ENCODE measurements at places on chromosomes 11 and 22.

- DNase-seq: no peak
Measured at GRCh38 chr11:121479698-121480238, 27.0 kb upstream of the SORL1-AS1 start.

DNA sequence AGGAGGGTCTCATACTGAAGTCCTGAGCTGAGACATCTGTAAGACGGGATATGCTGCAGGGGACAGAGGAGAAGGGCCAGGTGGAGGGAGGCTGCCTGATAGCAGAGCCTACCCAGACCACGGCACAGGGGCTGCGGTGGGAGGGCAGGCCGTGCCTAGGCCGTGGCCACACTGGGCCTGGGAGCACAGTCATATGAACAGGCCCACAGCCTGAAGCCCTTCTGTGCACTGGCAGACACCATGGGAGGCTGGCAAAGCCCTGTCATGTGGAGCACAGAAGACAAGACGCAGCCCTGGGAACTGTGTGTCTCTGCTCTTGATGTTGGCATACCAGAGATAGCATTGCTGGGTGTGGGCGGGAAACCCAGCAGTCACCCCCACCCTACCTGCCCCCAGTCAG lies 3.3 kb downstream of the SPATA19 start:
- no peak for DNase-seq

DNA sequence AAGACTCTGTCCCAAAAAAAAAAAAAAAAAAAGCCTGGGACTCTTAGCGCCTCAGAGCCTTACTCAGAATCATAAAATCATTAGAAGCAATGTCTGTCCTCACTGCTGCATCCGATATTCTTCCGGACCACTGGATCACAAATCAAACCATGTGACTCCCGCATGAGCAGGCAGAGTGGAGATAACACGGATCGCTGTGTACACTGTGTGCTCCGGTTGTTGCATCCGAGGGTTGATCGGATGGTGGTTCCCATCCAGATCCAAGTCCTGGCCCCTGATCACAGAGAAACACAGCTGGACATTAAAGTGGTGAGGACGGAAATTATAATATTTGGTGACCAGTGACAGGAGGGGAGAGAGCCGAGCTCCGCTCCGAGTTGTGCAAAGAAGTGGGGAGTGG lies 9.7 kb upstream of the TXNRD2 start:
- no peak for DNase-seq

- DNase-seq: no peak
Measured at GRCh38 chr11:46047520-46047919, 73.7 kb downstream of the PHF21A start.

DNA sequence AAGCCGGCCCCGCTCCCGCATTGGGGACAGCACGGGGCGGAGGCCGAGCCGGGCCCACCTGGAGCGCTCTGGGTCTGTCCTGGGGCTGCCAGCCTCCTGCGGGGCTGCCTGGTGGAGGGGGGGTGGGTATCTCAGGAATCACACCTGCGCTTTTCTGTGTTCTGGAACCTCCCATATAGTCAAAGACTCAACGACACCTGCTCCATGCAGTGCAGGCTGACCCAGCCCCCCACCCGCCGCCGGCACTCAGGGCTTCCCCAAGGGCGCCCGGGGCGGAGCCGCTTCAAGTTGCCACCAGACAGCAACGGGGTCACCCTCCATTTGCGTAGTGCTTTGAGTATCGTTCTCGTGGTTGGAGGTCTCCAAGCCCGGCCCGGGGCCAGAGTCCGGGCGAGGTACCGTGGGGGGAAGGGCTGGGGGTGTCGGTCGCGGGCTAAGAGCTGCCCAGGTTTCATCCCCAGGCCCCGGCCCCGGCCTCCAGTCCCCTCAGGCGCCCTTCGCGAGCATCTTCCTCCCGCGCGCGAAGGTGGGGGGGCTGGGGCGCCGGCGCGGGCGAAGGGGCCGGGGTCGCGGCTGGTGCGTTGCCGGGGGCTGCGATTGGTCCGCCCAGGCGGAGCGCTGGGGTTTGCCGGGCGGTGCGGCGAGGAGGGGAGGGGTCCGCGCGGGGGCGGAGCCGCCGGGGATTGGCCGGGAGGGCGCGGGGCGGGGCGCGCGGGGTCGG lies 6.6 kb downstream of the TSPAN4 start:
- DNase-seq: no peak

All from stimulated activated CD4-positive, alpha-beta T cell treated with anti-CD3 and anti-CD28 coated beads, TNF-alpha, amount 100 ng/mL, for 24 hours (primary cell).